Femur (tissue), 1 donor: ENCODE measurements at places on chromosomes 2 and 18.
A peak's percentile ranks its signal among the peaks of the same experiment; 100 is the strongest.

GRCh38 chr2:26590980-26591618, 50.1 kb downstream of the CIB4 start:
- peak; percentile 6 for DNase-seq

DNA sequence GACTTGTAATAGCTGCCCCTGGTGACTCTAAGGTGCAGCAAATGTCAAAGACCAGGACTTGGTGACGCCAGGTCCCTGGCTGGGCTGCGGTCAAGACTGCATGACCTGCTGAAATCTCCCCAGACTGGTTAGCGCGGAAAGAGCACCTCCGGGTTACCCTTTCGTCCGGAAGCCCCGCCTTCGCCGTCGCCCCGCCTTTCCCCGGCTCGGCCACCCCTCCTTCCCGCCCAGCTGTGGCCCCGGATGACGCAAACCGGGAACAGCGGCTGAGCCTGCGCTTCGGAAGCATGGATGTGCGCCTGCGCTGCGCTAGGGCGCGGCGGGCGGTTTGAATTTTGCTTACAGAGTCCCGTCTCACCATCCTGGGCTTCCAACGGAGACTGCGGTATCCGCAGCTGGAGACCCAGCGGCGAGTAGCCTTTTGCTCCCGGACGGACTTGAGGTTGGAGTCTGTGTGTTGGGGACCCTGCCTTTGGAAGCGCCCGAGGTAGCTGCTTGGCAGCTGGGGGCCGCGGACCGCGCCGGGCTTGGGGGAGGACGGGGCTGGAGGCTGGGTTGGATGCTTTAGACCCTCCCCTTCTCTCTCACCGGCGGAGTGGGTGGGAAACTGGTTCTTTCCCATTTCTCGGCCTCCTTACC, at the start of gene SKA1:
Gene SKA1 (plus strand): TSS at position 294 of the 639 bp plus-strand sequence. CDS start 785 bp downstream, outside the sequence.
- peak; percentile 98 for DNase-seq

- DNase-seq, result peak; percentile 62
Measured at GRCh38 chr2:25324905-25325592, 16.7 kb downstream of the DNMT3A start.

- no peak for DNase-seq
Measured at GRCh38 chr2:126399001-126399400, 257.0 kb upstream of the GYPC start.

- DNase-seq, result no peak
Measured at GRCh38 chr2:186855216-186855615, 6.2 kb upstream of the ZSWIM2 start.

DNA sequence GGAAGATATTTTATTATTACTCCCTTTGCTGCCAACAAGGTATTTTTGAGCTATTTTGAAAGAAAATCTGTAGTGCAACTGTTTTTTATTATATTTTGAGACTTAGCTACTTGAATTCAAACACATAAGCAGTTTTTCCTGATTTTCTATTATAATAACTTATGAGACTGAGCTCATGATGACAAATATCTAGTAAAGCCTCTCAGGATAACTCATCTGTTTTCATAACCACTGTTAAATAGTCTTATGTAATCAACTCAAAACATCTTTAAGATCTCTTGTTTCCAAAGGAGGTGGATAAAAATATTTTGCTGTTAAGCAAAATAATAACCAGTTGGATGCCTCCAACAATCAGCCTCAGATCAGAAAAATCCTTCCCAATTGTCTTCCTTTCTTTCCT, 21.9 kb upstream of the PPP1CB start:
- no peak for DNase-seq

- no peak for DNase-seq
Measured at GRCh38 chr2:197261808-197262226, 48.8 kb downstream of the ANKRD44 start.

DNA sequence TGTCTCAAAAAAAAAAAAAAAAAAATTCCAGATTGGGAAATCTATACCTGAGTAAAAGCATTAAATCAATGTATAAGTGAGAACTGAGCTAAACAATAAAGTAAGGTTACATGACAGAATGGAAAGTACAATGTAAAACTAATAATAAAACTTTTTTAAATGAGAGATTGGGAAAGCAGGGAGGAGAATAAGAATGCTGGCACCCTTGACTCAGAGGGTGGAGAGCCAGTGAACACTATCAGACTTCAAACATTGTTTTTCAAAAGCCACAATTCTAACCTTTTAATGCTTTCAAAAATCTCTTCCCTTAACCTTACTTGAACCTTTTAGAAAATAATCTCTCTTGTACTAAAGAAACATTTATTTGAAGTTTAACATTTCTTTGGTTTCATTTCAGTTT, 63.5 kb downstream of the TBC1D8 start:
- no peak for DNase-seq

- DNase-seq, result peak; percentile 49
Measured at GRCh38 chr18:21242141-21242779, at the start of gene GREB1L. Gene GREB1L, plus strand, starts transcription at chr18:21242232. Its CDS starts 141,287 bp downstream, at chr18:21383519.

DNA sequence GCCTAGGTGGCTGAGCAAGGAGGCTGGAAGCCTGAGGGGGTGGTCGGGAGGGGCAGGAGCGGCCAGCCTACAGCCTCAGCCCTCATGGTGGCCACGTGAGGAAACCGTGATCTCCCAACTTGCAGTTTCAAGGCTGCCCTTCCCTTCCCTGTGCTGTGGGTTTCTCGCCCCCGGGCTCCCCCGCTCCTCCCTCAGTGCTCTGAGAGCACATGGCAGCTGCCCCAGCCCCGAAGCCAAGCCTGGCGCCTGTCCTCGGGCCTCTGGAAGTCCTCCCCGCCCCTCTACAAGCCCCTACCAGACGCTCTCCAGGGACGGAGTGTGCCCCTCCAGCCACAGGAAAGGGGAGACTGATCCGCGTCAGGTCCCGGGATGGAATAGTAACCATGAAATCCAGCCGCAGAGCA, 586 bp upstream of the ANKRD23 start:
- DNase-seq, result no peak

DNA sequence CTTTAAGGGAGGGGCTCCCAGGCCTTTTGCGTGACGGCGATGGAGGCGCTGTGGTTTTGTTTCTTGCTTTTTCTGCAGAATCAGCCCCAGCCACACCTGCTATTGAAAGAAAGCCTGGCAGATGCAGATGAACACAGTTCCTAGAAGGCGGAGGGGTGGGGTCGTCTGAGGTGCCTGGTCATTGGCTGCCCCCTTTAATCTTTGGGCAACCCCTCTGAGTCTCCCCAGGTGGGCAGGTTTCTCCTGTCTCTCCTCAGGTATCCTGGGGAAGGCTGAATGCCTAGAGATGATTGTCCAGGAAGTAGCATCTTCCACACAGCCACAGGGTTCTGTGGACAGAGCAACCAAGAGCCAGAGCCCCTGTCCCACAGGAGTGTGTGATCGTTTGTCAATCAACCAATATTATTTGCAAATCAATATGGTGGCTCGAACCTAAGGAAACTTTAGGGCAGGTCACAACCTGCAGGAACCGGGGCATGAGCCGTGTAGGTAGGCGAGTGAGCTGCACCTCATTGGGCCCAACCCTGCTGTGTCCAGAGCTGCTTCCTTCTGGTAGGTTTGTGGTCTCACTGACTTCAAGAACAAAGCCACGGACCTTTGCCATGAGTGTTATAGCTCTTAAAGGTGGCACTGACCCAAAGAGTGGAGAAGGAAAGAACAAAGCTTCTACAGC, 104.3 kb downstream of the NDUFA10 start:
- no peak for DNase-seq

GRCh38 chr2:227713291-227713690, 4.5 kb downstream of the SLC19A3 start:
- DNase-seq, result no peak

GRCh38 chr2:112910219-112910618, 746 bp upstream of the IL37 start:
- DNase-seq, result no peak

DNA sequence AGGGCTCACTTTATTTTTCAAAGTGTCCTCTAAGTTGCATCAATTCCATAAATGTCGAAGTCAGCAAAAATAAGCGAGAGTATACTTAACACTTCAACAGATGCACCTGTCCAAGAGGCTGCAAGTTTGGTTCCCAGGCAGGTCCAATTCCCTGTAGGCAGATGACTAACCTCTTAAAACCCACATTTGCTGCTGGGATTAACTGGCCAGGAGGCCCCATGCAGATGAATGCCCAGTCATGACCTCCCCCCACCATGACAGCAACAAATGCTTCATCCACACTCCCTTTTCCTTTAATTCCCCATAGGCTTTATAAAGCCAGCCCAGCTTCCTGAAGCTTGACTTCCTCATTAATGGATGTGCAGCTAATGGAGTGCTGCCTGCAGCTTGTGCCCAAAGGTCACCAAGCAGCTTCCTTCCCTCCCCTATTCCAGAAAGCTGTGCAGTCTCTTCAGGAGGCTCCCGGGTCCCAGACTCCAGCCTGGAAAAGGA, 35.7 kb downstream of the REEP1 start:
- peak; percentile 46 for DNase-seq

DNA sequence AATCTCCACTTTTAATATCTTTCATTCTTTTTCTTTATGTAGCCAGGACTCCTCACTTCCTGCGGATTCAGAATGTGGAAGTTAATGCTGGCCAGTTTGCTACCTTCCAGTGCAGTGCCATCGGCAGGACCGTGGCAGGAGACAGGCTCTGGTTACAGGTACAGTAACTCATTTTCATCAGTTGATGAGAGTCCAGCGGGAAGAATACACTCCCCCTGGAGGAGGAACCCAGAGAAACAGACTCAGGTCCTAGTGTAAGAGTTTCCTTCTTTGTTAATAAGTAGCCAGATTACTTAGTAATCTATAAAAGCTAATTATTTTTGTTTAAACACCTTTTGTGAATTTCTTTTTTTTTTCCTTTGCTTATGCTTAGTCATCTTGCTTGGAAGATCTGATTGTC, 359.4 kb downstream of the PTPRM start:
- DNase-seq, result no peak

DNA sequence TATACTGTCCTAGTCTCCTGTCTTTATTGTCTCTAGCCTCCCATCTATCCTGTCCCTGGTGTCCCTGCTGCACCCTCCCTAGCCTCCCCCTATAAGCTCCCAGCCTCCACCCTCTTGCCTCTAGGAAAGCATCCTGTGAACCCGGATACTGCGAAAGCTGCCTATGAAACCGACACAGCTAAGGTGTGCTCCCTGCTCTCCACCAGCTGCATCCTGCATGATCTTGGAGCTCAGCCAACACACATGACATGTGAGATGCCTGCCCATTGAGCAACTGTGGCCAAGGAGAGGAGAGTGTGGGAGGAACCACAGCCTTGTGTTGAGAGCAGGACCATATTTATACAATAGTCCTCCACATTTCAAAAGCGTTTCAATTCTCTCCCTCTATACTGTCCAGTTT, 187.1 kb downstream of the ZBTB7C start:
- peak; percentile 76 for DNase-seq

DNA sequence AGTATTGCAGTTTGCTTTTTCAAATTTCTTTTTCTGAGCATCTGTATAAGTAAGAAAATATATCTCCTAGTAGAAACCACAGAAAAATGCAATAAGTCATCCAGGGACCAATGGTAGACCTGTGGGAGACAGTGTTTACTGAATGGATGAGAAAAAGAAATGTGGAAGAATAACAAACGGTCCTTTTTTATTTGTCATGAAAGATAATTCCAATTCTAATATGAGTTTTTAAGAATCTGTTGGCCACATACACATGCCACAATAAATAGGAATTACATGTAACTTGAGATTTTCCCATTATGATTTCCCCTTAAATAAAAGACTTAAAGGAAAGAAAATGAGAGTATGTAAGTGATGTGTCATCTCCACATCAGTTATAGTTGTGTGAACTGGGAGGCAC, 107.7 kb upstream of the RAB27B start:
- no peak for DNase-seq
